Prostate gland (tissue), 2 donors: ENCODE measurements at places on chromosomes 2 and 18. TPM values are rescaled to one million over a fixed set of nuclear protein-coding genes. Genes with fewer than 3 reads are reported as not detected.

Gene DSG4
- 0.05 TPM for total RNA-seq

Gene CTNNA2
- total RNA-seq = not detected

Gene CYP1B1
- 289 TPM for total RNA-seq

Gene DYTN
- total RNA-seq = not detected

Gene CFAP221
- total RNA-seq = 18.3 TPM

Gene CFAP53
- 4.7 TPM for total RNA-seq

Gene SIGLEC15
- total RNA-seq = not detected

Gene CMPK2
- total RNA-seq = 13.4 TPM

GRCh38 chr2:30288561-30288960 lies 57.2 kb downstream of the LBH start:
- no peaks in the 10 kb centered on the region for H3K36me3 ChIP-seq
- no peaks in the 10 kb centered on the region for H3K4me1 ChIP-seq
- DNase-seq = no peak
- no peak overlapping the region for H3K4me3 ChIP-seq
- no peaks in the 10 kb centered on the region for H3K27me3 ChIP-seq

DNA sequence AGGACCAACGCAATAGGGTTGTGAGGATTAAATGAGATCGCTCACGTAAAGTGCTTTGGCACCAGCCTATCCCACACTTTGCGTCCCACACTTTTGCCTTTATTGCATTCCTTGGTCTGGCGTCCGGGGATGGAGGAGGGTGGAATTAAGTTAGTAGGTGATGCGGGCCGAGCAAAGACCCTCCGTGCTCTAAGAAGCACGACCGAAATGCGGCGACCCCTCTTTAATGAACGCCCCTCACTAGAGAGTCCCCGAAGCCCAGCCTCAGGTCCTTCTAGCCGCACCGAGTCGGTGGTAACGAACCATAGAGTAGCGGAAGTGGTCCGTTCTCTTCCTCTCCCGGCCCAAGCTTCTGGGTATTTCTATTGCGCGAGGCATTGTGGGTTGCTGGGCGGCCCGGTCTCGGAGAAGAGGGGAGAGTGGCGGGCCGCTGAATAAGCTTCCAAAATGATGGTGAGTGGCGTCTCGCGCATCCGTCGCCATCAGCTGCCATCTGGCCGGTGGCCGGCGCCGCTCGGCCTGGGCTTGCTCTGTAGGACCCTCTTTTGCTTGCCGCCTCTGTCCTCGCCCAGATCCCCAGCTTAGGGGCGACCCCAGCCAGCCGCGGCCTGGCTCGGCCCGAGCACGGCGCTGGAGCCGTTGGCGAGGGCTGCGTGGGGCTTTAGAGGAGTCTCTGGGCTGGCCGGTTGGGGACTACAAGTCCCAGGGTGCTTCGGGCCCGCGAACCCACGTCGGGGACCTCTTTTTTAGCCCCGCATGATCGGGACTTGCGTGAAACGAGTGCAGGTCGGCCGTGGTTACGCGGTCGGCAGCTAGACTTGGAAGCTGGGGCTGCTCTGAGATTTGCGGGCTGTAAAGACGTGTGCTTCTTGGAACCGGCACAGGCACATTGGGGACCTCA lies at the start of gene CCT7:
Gene CCT7 (plus strand): TSS at position 377 of the 901 bp plus-strand sequence. CDS start 71 bp downstream, at position 448.
- H3K4me3 ChIP-seq = peak within 1 kb of the TSS; percentile 77
- peak within 1 kb of the TSS; percentile 85 for H3K27ac ChIP-seq
- H3K4me1 ChIP-seq = peaks cover 6% of the 10 kb centered on the region
- no peaks in the 10 kb centered on the region for H3K36me3 ChIP-seq
- peak; percentile 92 for DNase-seq

DNA sequence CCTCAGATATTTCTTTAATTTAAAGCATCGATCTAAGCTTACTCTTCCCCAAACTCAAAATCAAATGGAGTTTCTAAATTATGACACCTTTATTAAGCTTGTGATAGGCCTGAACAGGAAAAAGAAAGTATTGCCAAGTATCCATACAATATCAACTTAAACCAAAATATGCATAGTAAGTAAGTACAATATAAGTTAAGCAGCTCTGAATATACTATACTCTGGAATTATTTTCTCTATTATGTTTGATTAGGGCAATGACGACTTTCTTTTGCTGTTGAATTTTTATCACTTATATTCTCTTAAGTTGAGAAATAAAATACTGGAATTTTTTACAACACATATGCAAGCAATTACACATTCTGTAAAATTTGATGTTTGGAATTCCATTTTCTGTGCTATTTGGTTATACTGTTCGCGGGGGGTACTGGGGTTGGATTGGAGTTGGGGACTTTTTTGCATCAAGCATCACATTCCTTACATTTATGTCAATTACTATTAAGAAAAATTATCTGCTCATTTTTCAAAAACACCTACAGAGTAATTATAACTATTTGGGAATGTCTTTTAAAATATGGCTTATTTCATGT lies 2.2 kb downstream of the COL5A2 start:
- H3K36me3 ChIP-seq = no peaks in the 10 kb centered on the region
- no peaks in the 10 kb centered on the region for H3K4me1 ChIP-seq
- no peak overlapping the region for H3K27ac ChIP-seq

DNA sequence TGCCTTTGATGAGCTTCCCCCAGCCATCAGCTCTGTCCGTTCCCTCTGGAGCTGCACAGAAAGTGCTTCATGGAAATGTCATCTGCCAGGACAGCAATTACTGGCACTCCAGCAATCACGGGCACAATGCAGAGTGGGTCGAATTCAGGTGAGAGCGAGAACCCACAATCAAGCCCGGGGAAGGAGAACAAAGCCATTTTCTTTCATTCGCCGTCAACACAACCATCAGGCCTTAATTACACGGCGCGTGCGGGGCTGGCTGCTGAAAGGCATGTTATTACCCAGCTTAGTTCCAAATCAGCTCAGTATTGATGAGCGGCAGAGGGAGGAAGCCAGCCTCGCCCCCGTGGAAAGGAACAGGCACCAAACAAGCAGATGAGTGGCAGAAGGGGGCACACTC lies 143.9 kb downstream of the MYT1L start:
- H3K27me3 ChIP-seq = no peaks in the 10 kb centered on the region
- no peak overlapping the region for H3K4me3 ChIP-seq
- no peak for DNase-seq
- no peaks in the 10 kb centered on the region for H3K4me1 ChIP-seq
- no peaks in the 10 kb centered on the region for H3K36me3 ChIP-seq

DNA sequence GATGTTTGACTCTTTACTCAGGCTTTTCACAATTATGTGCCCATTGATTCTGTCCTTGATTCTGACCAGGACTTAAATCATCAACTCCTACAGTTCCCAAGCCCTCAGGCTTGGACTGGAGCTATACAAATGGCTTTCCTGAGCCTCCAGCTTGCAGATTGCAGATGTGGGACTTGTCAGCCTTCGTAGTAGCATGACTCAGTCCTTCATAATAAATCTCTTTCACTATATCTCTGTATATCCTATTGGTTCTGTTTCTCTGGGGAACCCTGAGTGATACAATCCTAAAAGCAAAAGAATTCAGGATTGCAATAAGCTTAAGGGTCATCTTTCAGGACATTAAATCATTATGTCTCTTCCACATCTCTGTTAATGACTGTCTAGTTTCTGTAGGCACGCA lies 356.6 kb downstream of the RIT2 start:
- no peaks in the 10 kb centered on the region for H3K27me3 ChIP-seq
- no peaks in the 10 kb centered on the region for H3K4me1 ChIP-seq
- no peaks in the 10 kb centered on the region for H3K36me3 ChIP-seq

DNA sequence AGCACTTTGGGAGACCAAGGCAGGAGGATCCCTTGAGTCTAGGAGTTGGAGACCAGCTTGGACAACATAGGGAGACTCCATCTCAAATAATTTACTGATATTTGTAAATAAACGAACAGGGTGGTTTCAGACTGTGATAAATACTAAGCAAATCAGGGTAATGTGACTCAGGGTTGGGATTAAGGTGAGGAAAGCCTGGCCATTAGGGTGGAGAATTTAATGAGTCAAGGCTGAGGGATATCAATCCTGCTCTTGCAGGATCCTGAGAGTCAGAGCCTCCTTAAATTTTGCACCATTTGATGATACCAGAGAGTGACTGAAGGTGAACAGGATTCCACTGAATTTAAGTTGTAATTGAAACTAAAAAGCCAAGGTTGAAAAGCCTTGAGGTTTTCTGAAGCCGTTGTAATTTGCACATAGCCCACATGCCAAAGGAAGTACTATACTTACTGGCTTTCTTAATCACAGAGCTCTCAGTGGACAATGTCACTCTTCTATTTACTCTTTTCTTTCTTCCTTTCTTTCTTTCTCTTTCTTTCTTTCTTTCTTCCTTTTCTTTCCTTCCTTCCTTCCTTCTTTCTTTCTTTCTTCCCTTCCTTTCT lies 28.6 kb upstream of the AP1S3 start:
- DNase-seq = no peak
- H3K27me3 ChIP-seq = no peaks in the 10 kb centered on the region
- H3K4me1 ChIP-seq = no peaks in the 10 kb centered on the region

- H3K4me3 ChIP-seq = no peak overlapping the region
- H3K27me3 ChIP-seq = no peaks in the 10 kb centered on the region
- no peaks in the 10 kb centered on the region for H3K4me1 ChIP-seq
- no peaks in the 10 kb centered on the region for H3K36me3 ChIP-seq
- H3K27ac ChIP-seq = no peak overlapping the region
- DNase-seq = no peak
Observed at GRCh38 chr2:228665232-228665631, 483.7 kb upstream of the SPHKAP start.

DNA sequence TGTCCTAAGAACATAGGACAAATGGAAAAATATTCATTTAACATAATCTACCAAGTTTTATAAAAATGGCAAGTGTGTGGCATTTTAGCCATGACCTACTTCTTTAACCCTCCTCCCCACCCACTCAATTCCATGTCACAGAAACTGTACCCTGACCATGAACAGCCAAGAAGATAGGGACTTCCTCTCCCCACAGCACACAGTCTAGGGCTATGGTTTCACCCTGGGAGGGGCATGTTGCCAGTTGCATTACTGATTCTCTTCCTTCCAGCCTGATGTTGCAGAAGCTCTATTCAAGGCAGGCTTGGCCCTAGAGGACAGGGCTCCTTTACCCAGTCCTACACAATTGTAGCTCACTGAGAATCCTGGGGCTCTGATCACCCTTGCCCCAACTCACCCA lies 153.6 kb upstream of the KLF7 start:
- DNase-seq = no peak
- no peak overlapping the region for H3K27ac ChIP-seq
- H3K4me3 ChIP-seq = no peak overlapping the region
- no peaks in the 10 kb centered on the region for H3K27me3 ChIP-seq
- H3K36me3 ChIP-seq = no peaks in the 10 kb centered on the region

DNA sequence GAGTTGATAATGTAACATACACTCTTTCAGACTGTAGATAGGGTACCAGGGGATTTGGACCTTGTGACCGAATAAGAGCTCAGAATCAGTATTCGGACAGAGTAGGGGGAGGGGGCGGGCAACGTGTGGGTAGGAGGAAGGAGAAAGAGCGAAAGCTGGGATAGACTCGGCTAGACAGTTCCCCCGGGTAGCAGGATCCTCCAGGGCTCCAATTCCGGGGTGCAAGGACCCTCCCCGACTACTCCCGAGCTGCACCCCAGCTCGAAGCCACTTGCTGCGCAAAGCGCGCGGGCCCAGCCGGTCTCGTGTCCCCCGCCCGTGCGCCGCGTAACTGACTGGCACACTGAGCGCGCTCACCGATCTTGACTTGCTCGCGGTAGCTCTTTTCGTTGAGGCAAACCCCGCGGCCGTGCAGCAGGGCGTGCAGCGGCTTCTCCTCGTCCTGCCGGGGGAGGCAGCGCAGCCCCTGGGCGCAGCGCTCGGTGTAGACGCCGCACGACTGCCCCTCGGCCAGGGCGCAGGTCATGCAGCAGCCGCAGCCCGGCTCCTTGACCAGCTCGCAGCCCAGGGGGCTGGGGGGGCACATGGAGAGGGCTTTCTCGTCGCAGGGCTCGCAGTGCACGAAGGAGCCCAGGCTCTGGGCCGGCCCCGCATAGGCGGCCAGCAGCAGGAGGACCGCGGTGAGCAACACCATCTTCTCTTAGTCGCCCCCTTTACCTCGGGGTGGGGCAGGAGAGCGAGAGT lies 1.1 kb downstream of the IGFBP5 start:
- peaks cover 6% of the 10 kb centered on the region for H3K4me1 ChIP-seq
- peak overlapping the region; percentile 48 for H3K4me3 ChIP-seq
- H3K27ac ChIP-seq = peak overlapping the region; percentile 77

DNA sequence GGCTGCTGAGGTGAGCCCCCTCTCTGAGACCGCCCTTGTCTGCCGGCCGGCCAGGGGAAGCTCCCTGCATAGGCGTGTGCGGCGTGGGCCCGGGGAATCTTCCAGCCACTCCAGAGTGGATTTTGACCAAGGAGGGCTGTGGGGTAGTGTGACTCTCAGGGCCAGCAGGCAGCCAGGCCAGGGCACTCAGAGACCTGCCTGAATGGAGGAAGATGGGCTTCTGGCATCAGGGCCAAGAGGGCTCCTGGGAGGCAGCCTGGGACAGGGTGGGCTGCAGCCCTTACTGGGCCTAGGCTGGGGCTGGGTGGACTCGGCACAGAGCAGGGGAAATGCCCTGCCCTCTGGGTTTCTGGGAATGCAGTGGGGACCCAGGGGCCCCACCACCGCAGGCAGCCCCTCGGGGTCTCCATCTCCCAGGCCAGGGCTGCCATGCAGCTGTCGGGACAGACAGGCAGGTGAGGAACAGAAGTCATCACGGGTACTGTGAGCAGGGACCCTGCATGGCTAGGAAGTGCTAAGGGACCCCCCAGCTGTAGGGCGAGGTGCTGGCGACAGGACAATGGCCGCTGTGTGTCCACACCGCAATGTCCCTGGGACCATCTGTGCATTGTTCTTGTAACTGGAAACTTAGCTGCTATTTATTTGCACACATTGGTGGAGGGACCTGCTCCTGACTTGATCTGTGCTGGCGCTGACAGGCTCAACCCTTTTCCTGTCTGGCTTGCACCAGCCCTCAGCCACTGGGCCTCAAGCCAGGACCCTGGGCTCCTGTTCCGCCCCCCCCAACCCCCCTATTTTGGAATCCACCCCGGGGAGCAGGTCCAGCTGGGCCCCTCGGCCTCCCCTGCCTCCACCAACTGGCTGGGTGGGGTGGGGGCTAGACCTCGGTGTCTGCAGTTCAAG lies 4.1 kb downstream of the PDCD1 start:
- DNase-seq = no peak
- H3K27me3 ChIP-seq = no peaks in the 10 kb centered on the region
- H3K4me3 ChIP-seq = no peak overlapping the region
- no peak overlapping the region for H3K27ac ChIP-seq

DNA sequence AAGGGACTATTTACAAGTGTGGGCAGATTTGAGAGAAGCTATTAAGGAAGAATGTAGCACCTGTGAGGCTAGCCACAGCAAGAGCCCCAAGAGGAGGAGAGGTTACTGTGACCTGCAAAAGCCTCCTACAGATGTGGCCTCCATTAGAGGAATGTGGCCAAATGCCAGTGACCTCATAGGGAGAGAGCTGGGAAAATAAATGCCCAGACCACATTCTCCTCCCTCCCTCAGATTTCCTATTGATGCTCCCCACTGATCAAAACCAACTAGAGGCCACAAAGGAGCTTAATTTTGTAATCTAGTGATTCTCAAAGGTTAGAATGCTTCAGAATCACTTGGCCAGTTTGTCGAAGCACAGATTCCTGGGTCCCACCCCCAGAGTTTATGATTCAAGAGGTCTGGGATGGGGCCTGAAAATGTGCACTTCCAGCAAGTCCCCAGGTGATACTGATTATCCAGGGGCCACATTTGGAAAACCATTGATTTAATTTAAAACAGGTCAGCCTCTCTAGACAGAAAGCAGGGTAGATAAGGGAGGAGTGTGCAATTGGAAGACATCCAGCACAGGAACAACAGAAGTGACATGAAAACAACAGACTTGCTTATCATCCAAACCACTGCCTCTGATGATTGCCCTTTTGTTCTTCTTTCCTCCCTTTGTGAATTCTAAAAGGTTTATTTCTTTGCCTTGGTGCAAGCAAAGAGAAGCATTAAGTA lies 61.2 kb upstream of the RBBP8 start:
- no peaks in the 10 kb centered on the region for H3K36me3 ChIP-seq
- no peaks in the 10 kb centered on the region for H3K4me1 ChIP-seq
- H3K27ac ChIP-seq = no peak overlapping the region

- H3K4me3 ChIP-seq = no peak overlapping the region
- no peak overlapping the region for H3K27ac ChIP-seq
- no peaks in the 10 kb centered on the region for H3K27me3 ChIP-seq
Observed at GRCh38 chr2:65349863-65350262, 82.5 kb downstream of the SPRED2 start.
